Fibroblast of gingiva (primary cell): ENCODE measurements at places on chromosomes 5 and 9.

- DNase-seq: no peak
Measured at GRCh38 chr9:84838879-84839278, 169.3 kb downstream of the NTRK2 start.

DNA sequence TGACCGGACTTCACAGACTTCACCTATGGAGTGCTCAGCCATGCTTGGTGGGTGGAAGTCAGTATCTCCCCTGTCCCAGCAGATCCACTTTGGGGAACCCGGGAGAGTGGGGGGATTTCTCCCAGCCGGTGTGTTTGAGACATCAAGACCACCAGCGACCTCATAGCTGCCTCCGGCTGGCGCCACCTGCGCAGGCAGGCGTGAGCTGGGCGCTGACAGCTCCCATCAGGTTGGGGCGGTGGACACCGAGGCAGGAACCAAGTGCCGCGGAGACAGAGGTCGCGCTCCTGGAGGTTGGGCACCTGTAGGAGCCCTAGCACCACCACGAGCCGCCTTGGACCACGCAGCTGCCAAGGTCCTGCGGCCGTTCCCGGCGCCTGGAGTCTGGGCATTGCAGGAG is 124.0 kb upstream of the LARP1 start:
- no peak for DNase-seq

DNA sequence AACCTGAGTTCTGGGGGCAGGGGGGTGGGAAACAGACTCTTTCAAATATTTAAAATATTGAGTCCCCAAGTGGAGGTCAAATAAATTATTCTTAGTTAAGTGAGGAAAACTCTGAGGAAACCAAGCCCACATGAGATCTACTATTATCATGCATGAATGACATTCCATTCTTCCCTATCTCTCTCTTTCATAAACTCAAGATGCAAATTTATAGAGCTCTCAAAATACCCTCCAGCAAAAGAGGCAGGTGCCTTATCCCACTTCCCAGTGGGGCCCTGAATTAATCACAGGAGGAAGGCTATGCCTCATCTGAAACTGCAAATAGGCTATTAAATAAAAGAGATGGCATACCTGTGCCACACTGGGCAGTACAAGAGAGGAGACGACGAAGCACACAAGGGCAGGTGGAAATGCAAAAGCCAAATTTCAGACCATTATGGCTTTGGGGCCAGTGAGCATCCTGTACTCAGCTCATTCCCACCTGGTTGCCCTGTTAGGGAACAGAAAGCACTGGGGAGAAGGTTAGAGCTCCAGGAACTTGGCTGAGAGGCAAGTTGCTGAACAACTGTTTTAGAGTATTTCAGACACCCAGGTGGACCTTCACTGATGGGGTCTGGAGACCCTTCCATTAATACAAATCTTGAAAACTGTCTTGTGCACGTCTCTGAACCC is 102.2 kb upstream of the EQTN start:
- no peak for DNase-seq

GRCh38 chr5:149719666-149720065 is 10.4 kb upstream of the PPARGC1B start:
- no peak for DNase-seq

- DNase-seq: no peak
Measured at GRCh38 chr9:91946653-91947488, 3.2 kb downstream of the ROR2 start.

- no peak for DNase-seq
Measured at GRCh38 chr5:169988947-169989346, 8.7 kb upstream of the INSYN2B start.

- peak; percentile 36 for DNase-seq
Measured at GRCh38 chr5:5141625-5142525, 1.7 kb downstream of the ADAMTS16 start.

GRCh38 chr5:82327941-82328340 is 49.8 kb upstream of the RPS23 start:
- DNase-seq: peak; percentile 42

GRCh38 chr5:95531491-95531890 is 23.3 kb downstream of the SKIC3 start:
- no peak for DNase-seq
